ENCODE measurements at places on chromosomes 3 and 15. TPM values are rescaled to one million over a fixed set of nuclear protein-coding genes. Genes with fewer than 3 reads are reported as not detected.

GOLGA6D gene
- total RNA-seq = not detected

DNA sequence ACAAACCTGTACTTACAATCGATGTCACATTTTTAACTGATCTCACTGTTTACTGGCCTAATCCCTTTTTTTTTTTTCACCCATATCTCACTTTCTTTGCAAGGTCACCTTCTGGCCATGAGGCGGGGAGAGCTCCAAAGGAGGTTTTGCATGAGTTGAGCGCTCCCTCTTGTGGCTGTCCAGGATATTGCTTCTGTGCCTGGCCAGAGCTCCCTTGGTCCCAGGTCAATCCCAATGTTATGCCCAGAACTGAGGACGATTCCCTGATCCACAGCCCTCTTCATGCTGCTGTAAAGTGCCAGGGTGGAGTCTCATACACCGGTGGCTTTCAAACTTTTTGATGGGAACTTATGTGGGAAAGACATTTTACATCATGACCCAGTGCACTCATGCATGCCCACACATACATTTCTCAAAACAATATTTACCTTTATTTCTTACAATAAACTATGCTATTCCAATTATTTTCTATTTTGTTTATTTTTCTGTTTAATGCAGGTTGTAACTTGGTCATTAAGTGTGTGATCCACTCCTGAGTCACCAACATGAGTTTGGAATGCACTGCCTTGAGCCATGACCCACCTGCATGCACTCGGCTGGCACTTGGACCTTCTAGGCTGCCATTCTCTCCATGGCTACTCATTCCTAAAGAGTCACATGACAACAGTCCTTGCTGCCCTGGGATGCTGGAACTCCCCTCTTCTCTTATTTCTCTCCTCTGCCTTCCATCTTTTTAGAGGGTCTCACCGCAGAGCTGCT lies 9.6 kb upstream of the SST start:
- no peak overlapping the region for H3K4me3 ChIP-seq
- H3K27ac ChIP-seq = no peak overlapping the region
- no peaks in the 10 kb centered on the region for H3K36me3 ChIP-seq
- H3K4me1 ChIP-seq = no peaks in the 10 kb centered on the region
- DNase-seq = peak; percentile 58

CCDC39 gene
- 3.0 TPM for total RNA-seq

- no peak overlapping the region for H3K27ac ChIP-seq
- no peak overlapping the region for H3K4me3 ChIP-seq
- H3K36me3 ChIP-seq = no peaks in the 10 kb centered on the region
- DNase-seq = peak; percentile 78
- no peaks in the 10 kb centered on the region for H3K27me3 ChIP-seq
- no peaks in the 10 kb centered on the region for H3K4me1 ChIP-seq
Measured at GRCh38 chr3:59857589-59858346, 807.9 kb upstream of the CFAP20DC start.

ANKRD63 gene
- total RNA-seq = not detected

Data from prostate gland (tissue), 2 donors.